ENCODE measurements at places on chromosomes 1 and 21. TPM values are rescaled to one million over a fixed set of nuclear protein-coding genes. Genes with fewer than 3 reads are reported as not detected.

Gene TNFAIP8L2
- 30.7 TPM for total RNA-seq

DNA sequence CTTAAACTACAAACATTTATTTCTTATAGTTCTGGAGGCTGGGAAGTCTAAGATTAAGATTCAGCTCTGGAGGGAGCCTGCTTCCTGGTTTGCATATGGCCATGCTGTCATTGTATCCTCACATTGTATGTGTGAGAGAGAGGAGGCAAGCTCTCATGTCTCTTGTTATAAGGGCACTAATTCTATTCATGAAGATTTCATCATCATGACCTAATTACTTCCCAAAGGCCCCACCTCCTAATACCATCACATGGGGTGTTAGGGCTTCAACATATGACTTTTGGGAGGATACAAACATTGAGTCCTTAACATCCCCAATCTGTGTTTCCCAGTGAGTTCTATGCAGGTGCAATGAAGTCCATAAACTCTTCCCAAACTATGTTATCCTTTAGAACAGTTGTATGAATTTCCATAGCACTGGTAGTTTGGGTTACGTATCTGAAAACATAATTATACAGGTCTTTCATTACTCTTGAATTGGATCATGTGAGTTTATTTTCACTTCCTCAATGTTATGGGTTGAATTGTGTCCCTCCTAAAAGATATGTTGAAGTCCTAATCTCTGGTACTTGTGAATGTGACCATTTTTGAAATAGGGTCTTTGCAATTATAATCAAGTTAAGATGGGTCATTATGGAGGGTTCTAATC, 124.2 kb downstream of the RUNX1 start:
- DNase-seq = no peak

- DNase-seq = no peak
These were observed 46.9 kb downstream of the AJAP1 start for GRCh38 chr1:4701276-4701675.

Gene OR2W3
- not detected for total RNA-seq

GRCh38 chr1:182615468-182616129, 11.4 kb upstream of the RGS16 start:
- DNase-seq = peak; percentile 65

- DNase-seq = no peak
These were observed 213.7 kb downstream of the FOXD2 start for GRCh38 chr1:47651311-47652089.

- no peak for DNase-seq
These were observed 833.3 kb upstream of the PRMT6 start for GRCh38 chr1:106223213-106223612.

GRCh38 chr1:53600561-53600960, 138.4 kb downstream of the GLIS1 start:
- no peak for DNase-seq

GRCh38 chr1:8241417-8242014, 76.4 kb upstream of the SLC45A1 start:
- DNase-seq = no peak

Gene PDE9A
- total RNA-seq = not detected

DNA sequence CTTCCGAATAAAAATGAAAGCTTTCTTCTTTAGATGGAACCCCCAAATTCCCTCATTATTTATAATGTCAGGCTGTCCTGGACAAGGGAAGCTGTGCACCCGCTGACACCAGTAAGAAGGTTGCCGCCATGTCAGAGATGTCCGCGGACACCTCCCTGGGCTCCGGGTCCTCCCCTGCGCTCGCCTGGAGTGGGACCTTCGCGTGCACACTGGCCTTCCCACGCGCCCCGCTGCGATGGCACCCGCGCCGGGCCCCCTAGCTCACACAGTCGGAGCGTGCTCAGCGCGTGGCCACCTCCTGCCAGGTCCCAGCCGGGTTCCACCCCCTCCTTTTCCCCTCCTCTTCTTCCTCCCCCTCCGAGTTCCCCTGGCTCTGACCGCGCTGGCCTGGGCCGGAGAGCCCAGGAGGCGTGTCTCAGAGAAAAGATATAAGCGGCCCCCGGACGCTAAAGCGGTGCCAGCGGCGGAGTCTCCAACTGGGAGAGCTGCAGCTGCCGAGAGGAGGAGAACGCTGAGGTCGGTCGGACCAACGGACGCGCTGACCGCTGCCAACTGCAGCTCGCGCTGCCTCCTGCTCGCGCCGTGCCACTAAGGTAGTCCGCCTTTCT, at the start of gene G0S2:
Gene G0S2 (plus strand): TSS at position 456 of the 608 bp plus-strand sequence. CDS start 273 bp downstream, outside the sequence.
- no peak for DNase-seq

- DNase-seq = no peak
These were observed 571.2 kb downstream of the ADGRL2 start for GRCh38 chr1:82371844-82372498.

DNA sequence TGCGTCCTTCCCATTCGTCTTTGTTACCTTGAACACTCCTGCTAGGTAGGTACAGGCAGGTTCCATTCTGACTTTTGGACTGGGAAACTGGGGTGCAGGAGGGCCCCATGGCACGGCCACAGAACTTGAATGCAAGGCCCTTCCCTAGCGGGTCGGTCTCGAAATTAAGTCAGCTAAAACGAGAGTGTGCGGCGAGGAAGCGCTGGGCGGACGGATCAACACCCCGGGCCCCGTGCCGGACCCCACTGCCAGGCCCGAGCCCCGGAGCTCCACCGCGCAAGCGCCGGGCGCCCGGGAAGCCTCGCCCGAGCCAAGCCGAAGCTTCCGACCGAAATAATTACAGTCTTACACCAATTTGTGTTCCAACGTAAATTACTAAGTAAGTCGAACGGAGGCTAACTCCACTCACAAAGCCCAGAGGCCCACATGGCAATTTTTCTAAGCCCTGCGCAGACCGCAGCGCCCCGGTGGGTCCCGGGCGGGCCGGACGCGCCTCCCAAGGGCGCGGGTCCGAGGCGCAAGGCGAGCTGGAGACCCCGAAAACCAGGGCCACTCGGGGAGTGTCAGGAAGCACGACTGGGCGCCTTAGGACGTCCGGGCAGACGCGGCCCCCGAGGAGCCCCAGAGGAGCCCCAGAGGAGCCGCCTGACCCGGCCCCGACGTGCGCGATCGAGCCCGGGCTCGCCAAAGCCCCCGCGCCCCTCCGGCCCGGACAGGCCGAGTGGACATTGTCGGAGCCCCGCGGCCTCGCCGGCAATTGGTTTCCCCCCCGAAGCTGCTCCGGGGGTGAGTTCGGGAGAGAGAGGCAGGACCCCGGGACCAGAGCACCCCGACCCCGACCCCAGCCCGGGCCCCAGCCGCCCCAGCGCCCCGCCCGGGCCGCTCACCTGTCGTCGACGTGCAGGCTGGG, 624 bp downstream of the RIPK4 start:
- no peak for DNase-seq

Gene BARHL2
- total RNA-seq = not detected

DNA sequence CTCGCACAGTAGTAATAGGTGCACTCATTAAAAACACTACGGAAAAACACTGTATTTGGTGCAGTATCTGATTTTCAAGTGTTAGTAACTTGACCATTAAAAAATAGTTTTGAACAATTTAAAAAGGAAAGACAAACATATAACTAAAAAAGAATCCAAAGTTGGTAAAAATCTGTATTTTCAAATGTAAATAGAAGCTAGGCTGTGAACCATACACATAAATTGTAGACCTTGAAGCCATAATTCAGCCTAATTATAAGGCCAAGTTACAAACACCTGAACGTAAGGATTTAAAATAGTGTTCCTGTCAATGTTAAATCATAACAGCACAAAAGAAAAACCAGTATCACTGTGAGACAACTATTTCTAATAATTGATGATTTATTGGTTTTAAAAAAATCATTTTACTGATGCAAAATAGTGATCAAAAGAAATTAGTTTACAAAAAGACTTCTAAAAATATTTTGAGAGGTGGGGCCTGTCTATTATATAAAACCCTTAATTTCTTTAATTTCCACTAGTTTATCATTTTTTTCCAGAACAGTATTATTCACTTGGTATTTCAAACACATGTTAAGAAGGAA, 4.5 kb downstream of the IRF2BP2 start:
- no peak for DNase-seq

Gene DHCR24
- total RNA-seq = 122 TPM

- no peak for DNase-seq
These were observed 409.1 kb downstream of the SETD4 start for GRCh38 chr21:35651196-35651595.

DNA sequence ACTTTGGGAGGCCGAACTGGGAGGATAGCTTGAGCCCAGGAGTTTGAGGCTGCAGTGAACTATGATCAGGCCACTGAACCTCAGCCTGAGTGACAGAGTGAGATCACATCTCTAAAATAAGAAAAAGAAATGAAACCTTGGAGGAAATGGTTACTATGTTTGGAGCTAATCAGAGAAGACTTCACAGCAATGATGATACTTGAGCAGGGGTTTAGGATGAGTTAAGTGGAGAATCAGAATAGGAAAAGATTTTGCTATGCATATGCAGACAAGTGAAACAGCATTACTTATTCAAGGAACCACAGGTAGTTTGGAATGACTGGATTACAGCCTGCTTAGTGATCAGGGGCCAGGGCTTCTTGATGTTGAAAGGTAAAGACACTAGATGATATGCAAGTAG, 1.3 kb upstream of the CD5L start:
- peak; percentile 61 for DNase-seq

GRCh38 chr1:24886241-24886640, 43.8 kb downstream of the RUNX3 start:
- DNase-seq = no peak

DNA sequence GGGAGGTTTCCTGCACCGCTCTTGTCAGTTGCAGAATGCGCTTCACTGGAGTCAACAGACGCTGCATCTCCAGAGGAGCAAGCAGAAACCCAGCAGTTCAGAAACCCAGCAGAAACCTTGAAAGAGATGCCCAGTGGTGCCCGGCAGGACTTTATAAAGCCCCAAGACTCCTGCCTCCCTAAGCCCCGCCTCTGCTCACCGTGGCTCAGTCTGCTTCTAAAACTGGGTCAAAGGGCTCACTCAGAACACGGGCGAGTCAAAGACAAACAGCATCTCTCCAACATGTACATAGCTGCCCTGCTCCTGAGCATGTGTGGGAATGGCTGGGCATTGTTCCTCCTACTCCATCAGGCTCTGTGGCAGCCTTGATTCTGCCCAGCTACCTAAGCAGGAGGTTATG, at the start of gene HMGCS2:
Gene HMGCS2 (minus strand): TSS at position 128 of the 400 bp plus-strand sequence. CDS start 61 bp downstream, at position 67.
- no peak for DNase-seq

DNA sequence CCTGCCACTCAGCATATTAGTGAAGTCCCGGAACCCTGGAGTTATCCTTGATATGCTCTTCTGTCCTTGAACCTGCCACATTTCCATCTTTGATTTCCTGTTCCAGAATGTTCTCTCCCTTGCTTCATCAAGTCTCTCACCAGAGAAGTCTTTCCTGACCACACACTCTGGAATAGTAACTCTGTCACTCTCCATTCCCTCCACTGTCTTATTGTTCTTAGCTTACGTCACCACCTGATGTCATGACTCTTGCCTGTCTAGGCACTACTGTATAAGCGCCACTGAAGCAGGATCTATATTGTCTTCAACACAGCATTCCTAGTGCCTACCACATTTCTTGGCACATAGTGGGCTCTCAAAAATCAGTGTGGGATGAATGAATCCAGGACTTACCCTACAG, 65.4 kb upstream of the SMYD2 start:
- DNase-seq = no peak

- DNase-seq = no peak
These were observed 12.2 kb downstream of the CAMK1G start for GRCh38 chr1:209595599-209596285.

- DNase-seq = no peak
These were observed 183.9 kb downstream of the C1orf94 start for GRCh38 chr1:34360574-34360973.

- DNase-seq = no peak
These were observed 2.9 kb downstream of the PADI3 start for GRCh38 chr1:17251701-17252376.
